ENCODE measurements at places on chromosomes 1 and 21.

DNA sequence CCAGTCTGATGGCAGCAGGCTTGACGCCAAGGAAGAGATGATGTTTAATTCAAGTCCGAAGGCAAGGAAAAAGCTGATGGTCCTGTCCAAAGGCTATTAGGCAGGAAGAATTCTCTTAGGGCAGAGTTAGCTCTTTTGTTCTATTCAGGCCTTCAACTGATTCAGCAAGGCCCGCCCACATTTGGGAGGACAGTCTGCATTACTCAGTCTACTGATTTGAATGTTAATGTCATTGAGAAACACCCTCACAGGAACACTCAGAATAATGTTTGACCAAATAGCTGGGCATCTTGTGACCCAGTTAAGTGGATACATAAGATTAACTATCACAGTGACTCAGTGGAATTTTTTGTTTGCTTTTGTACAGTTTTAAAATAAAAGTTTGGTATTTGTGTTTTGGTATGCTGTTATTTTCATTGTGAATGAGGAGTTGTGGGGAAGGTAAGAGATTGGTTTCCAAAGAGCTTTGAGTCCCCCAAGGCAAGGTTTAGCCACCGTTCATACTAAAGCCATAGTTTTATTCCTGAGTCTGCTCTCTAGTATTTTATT is 1.7 kb upstream of the ZNF691 start:
- no peak for DNase-seq

DNA sequence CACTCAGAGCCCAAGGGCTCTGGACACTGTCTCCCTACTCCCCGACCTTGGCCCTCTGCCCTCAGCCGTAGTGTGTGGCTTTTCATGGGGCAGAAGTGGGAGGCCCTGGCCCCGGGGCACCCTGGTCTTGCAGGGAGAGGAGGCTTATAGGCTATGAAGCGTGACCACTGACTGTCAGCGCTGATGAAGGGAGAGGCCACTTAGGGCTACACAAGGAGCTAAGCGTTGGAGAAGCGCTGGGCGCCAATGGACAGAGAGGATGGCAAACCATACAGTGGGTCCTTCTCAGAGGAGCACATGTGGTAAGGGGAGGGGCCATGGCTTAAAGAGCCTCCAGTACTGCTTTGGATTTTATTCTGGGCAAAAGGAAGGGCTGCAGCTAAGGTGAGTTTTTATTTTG is 7.9 kb downstream of the CRABP2 start:
- DNase-seq = no peak

DNA sequence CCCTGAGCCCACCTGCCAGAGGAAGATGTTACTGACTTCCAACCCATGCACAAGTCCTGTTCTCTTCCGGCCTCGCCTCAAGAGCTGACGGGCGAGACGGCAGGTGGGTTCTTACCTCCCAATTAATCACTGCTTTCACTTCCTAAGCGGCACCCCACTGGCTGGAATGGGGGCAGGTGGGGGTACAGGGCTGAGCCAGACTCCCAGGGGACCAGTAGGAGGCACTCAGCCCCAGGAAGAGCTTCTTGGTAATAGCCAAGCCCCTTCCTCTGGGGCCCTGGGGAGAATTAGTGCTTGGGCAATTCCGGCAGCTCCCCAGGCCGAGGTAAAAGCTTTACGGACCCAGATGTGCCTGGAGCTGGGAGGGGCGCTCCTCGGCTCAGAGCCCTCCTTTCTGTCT is 9.7 kb downstream of the CNTN2 start:
- no peak for DNase-seq

- DNase-seq = no peak
Observed at GRCh38 chr1:183273300-183273699, 87.2 kb downstream of the LAMC2 start.

- no peak for DNase-seq
Observed at GRCh38 chr1:95889400-95889799, 655.4 kb downstream of the RWDD3 start.

- DNase-seq = no peak
Observed at GRCh38 chr21:25465263-25465662, 142.0 kb downstream of the MRPL39 start.

GRCh38 chr1:61709908-61710289 is 15.0 kb downstream of the TM2D1 start:
- no peak for DNase-seq

DNA sequence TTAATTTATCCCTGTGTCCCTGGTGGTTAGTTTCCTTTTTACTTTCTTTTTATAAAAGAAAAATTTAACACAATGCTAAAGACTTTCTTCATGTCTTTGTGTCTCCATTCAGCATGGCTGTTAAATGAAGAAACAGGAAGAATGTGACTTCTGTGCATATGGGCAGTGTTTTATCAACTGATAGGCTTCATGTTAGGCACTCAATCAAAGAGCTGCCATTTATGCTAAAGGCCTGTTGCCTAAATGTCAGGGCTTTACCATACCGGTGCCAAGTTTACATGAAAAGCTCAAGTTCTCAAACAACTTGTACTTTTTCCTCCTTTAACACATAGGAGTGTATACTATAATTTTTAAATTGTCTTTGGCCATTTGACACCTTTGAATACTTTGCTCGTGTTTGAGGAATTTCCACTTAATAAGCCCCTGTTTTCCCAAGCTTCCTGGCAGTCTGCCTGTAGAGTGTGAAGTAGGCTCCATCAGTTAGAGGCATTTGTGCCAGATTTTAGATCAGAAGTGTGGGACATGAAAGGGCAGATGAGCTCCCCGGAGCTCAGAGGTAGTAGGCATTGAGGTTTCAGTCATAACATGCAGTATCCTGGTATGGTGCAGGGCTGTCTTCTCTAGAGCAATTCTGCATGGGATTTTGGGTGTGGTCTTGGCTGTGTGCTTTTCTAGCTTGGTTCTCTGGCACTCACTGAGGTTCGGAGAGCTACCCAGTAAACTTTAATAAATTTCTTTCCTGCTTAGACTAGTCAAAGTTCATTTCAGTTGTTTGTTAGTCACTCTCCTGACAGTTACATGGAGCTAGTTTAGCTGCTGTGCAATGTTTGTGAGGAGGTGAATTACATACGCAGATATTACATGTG is 119.0 kb downstream of the LEPR start:
- no peak for DNase-seq

DNA sequence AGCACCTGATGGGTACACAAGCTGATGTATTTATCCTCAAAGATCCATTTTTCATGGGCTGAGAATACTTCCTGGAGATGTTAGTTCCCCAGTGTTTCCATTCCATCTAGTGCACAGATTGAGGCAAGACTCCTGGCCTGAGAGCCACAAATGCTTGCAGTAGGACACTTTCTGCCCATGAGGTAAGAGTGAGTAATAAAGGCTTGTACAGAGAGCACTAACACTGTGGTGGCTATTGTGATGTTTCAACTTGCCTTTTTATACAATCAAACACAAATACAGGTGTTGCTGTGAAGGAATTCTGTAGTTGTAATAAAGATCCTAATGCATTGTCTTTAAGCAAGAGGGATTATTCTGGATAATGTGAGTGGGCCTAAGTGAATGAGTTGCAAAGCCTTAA is 186.1 kb upstream of the ADAMTS5 start:
- no peak for DNase-seq

DNA sequence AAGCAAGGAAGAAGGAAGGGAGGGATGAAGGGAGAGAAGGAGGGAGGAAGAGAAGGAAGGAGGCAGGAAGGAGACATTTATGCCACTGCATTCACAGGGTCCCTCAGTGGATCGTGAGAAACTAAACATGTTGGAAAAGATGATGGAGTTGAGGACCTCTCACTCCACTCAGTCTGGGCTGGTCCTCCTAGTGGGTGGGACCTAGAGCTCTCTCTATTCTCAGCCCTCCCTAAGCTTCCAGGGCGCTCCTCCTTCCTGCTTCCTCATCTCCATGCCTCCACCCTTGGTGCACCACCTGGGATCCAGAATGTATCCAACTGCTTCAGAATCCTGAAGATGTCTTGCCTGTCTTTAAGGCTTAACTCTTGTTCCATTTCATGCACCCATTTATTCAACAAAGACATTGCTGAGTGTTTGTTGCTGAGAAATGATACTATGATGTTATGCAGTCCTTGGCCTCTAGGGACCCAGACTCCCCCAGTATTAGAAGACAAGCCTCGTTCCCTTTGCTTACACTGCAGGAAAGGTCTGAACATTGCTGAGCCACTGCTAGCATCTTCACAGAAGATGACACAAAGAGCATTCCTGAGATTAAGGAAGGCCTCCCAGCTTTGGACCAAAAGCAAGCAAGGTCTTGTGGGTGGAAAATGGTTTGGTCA is 88.5 kb downstream of the BEND5 start:
- no peak for DNase-seq

DNA sequence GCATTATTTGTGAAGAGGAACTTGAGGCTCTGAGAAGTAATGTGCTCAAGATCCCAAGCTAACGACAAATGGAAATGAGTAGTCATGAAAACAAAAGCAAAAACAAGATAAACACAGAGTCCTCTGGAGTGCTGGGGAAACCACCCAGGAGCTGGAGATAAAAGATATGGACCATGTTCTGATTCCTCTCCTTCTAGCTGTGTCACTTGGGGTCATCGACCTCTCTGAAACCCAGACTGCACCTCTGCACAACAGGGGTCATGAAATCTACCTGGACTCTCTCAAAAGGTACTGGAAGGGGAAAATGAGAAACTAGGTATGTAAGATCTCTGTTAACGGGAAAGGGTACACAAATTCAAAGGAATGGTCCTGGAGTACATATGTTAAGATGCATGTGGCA is 6.5 kb downstream of the PGLYRP4 start:
- DNase-seq = no peak

DNA sequence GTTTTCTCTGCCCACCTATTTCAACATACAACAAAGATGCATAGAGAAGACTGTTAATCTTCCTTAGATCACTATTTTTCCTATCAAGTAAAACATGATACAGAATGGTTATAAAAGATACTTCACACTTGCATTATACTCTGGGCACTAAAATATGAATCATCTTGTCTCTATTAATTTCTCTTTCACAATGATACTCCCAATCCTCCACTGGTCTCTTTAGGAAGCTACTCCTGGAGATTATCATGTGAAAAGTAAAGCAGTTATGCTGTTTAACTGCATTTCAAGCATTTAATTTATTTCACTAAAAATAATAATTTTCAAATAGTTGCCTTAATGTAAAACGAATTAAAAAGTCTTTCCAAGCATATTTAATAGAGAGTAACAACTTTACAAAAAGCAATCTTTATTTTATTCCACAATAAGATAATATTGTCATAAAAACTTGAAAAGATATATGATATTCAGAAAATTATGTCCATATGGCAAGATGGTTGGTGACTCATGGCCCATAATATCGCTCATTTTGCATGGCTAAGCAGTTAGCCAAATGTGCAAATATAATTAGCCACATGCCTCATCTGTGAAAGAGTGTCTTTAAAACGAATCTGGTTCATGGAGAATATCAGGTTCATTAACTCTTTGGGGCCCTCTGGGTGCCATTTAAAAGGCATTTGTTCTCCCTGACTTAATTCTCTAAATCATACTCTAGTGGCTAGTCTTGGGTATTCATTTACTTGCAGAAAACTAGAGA is 1569.0 kb upstream of the B3GALT2 start:
- DNase-seq = no peak

- no peak for DNase-seq
Observed at GRCh38 chr1:69947837-69948236, 257.5 kb downstream of the LRRC40 start.

GRCh38 chr21:36349315-36349714 is 29.3 kb downstream of the MORC3 start:
- no peak for DNase-seq

GRCh38 chr1:101440485-101440884 is 203.7 kb downstream of the S1PR1 start:
- no peak for DNase-seq

- no peak for DNase-seq
Observed at GRCh38 chr1:152884966-152885624, 7.0 kb downstream of the SMCP start.

DNA sequence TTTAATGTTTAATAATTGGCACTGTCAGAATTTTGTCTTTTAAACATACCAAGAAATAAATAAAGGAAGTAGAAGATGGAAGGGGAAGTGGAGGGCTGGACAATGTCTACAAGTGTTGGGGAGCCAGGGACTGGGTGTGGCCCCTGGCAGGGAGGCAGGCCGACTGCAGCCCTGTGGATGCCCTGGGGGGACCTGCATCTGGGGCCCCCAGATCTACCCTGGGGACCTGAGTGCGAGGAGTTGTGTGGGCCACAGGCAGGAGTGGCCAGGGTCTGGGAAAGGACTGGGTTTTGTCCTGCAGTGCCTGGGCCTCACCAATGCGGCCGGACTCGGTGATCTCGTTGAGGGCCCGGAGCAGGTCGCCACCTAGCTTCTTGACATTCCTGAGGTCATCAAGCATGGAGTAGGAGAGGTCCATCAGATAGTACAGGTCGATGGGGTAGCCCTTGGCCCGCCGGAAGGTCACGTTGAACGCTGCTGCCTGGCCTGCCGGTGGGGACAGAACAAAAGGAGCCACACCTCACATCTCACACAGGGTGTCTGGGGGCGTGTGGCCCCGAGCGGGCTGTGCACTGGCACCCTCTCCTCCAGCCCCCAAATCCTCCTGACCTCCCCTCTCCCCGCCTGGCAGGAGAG is 17.5 kb downstream of the ITGB2 start:
- no peak for DNase-seq

- no peak for DNase-seq
Observed at GRCh38 chr1:187396226-187396625, 567.5 kb downstream of the PLA2G4A start.

- DNase-seq = no peak
Observed at GRCh38 chr1:188817814-188818213, 1659.8 kb downstream of the BRINP3 start.

DNA sequence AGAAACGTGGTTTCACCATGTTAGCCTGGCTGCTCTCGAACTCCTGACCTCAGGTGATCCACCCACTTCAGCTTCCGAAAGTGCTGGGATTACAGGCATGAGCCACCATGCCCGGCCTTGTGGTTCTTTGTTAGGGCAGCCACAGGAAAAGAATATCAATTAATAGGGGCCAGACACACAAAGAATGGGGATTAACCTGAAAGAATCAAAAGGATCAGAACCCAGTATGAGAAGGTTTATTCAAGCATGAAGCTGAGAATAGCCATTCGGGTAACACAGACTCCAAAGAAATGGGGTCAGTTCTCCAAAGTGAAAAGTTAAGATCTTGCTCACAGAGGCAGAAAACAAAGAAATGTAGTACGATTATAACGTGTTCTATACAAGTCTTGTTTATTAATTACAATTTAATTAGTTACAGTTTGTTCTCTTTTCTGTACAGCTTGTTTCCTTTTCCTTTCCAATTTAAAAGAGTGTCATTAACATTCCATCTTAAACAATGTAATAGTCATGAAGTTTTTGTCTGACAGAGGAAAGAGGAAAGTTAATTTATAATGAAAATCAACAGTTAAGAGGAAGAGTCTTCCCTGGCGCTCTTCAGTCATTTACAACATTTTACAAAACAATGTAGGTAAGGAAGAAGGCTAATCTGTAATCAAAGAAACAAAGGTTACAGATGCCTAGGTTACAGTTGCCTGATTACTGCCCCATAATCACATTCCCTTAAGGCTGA is 51.3 kb upstream of the SLC45A1 start:
- DNase-seq = no peak

GRCh38 chr1:93346421-93346993 is 800 bp downstream of the DR1 start:
- no peak for DNase-seq

DNA sequence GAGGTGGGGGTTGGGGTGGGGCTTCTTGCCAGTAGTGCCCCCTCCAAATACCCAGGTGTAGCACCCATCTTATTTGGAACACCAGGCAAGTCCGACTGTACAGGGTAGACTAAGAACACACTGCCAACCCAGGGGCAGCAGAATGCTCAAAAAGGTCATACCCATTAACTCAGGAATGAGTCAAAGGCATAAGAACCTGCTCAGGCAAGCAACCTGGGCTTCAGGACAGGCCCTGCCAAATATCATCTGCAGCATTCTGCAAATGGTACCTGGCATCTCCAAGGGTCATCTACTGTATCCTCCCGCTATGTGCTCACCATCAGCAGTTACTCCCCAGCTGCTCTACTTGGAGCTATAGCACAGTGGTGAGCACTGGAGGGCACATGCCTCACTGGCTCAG is 19.4 kb downstream of the PEA15 start:
- no peak for DNase-seq

Measured in stimulated activated CD4-positive, alpha-beta T cell treated with anti-CD3 and anti-CD28 coated beads, Interleukin-4, amount 100 ng/mL, for 48 hours (primary cell).